ENCODE measurements at places on chromosomes 12 and 14.

DNA sequence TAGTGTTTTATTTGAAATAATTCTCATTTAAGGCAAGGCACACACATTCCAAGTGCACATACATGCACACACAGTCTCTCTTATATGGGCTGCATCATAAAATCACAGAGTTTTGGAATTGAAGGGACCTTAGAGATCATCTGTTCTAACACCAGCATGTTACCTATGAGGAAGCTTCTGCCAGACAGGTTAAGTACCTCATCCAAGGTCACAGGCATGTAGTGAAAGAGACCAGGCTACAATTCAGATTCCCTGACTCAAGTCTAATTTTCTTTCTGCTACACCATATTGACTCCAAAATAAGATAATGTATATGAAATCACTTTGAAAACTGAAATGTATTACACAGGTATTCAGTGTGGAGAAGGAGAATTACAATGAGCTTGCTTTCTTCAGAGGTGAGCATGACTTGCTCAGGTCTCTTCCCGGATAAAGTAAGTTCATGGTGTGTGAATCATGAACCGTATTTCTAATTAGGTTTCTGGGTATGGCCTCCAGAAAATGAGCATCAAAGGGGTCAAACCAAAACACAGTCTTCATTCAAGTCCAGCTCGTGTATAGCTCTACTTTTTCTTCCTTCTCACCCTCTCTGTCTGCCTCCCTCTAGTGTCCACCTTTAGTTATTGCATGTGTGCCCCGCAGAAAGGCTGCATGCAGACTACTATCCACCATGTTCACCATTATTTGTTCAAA lies 411.9 kb downstream of the FUT8 start:
- peak; percentile 32 for DNase-seq

GRCh38 chr12:103840876-103841689 lies at the start of gene NT5DC3:
TSS of gene NT5DC3 (minus strand) at chr12:103841234. CDS start at chr12:103841156, 78 bp downstream.
- DNase-seq = peak; percentile 77

- no peak for DNase-seq
Observed at GRCh38 chr14:94780536-94781399, 10.9 kb upstream of the GSC start.

DNA sequence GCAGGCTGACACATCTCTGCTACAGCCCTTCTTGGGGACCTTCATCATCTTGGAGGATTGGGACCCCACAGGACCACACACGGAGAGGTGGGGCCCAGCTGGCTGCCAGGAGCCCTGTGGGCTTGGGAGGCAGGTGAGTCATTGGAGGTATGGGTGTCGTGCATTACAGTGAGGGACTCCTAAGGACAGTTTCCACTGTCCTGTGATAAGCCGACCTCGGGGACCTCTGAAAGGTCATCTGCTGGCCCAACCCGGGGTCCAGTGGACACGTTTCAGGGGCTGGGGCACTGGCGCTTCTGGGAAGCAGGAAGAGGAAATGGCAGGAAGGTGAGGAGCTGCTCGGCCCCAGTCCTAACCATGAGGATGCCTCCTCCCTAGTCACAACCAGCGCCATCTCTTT lies 238.0 kb downstream of the BCL11B start:
- DNase-seq = no peak

DNA sequence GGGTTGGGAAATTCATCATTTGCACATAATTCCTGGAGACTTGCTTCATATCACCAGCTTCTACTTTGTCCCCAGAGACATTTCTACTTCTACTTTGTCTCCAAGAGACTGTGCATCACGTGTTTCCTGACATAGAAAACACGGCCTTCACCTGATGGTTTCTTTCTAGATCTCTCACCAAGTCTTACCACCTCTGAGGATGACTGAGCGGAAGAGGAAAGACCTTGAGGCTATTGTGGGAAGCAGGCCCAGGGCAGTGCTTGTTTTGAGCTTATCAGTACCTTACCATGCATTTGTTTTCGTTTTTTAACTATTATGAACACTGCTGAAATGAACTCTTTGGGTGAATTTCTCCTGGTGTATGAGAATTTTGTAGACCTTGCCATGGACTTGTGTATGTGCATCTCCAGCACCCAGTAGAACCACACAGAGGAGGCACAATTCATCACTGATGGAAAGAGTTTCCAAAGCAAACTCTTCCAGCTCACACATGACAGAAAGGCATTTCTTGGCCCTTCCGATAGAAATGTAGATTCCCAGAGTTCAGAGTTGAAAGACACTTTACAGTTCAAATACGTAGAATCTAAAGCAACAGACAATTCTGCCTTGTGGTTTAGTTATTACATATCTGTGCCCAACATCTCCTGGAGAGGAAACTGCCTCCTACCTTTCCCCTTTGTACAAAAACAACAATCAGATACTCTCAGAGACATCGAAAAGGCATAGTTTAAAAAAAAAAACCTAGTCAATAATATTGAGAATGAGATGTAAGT lies 434.7 kb downstream of the FUT8 start:
- DNase-seq = no peak

GRCh38 chr14:103432627-103433026 lies 47.4 kb downstream of the MARK3 start:
- no peak for DNase-seq

DNA sequence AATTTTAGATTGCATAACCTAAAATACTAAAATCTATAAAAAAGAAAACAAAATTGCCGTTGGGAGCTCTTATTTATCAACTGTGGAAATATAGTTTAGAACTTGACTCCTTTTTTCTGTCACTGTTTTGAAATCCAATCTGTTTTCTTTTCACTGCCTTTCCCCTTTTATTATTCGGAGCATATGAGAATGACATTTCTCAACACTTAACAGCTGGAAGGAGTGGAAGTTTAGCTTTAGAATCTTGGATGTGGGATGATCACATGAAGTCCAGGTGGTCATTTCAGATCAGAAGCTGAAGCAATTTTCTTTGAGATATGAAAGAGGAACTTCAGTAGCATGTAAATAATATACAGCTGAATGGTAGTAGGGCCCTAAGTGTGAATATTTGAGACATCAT lies 16.7 kb downstream of the TRHDE start:
- DNase-seq = no peak

GRCh38 chr12:96521895-96522682 lies 32.7 kb downstream of the CFAP54 start:
- DNase-seq = no peak

GRCh38 chr12:2581293-2582045 lies 213.3 kb upstream of the FKBP4 start:
- DNase-seq = no peak

DNA sequence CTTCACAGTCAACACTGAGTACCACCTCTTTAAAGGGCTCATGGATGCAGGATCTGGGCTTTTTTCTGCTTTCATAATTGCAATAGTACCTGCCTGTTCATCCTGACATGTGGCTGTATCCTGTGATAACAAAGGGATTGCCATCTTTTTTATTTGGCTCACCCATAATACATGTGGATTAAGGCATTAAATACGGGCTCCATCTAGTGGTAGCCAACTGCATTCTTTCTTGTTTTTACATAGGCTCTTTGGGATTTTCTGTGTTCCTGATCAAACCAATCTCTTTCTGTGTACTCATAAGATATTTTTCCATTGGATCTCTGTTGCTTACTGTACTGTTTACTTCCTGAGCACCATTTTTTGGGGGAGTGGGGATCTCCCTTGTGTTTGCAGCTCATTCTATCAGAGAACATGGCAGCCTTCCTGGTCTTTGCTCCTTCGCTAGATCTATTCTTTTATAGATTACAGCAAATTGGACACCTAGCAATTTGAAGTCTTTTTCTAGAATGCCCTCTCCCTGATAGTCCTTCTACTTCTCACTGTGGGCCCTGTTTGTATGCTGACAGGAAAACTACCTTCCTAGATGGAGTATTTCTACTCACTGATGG lies 723.4 kb upstream of the MDGA2 start:
- DNase-seq = no peak

DNA sequence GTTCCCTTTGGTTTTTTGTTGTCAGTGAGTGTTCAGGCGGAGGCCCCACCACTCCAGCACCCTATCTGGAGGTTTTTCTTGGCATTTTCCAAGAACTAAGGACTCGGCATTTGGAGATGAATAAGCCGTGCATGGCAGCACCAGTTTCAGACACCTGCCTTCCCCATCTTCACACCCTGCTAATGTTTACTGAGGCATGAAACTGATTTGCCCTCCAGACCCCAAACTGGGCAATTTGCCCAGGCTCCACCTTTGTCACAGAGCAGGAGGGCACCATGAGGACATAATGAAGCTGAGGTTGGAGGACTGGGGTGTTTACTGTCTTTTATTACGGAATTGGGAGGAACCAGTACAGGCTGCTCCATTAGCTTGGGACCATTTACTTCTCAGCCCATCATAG lies 113.4 kb downstream of the LGMN start:
- no peak for DNase-seq

- no peak for DNase-seq
Observed at GRCh38 chr12:48237162-48237561, 34.1 kb upstream of the OR10AD1 start.

GRCh38 chr12:71602761-71603577 lies 60.7 kb downstream of the ZFC3H1 start:
- DNase-seq = no peak

- DNase-seq = peak; percentile 51
Observed at GRCh38 chr14:100117633-100118395, 41.6 kb downstream of the DEGS2 start.

GRCh38 chr14:68748691-68749090 lies 44.2 kb downstream of the ZFP36L1 start:
- DNase-seq = no peak

DNA sequence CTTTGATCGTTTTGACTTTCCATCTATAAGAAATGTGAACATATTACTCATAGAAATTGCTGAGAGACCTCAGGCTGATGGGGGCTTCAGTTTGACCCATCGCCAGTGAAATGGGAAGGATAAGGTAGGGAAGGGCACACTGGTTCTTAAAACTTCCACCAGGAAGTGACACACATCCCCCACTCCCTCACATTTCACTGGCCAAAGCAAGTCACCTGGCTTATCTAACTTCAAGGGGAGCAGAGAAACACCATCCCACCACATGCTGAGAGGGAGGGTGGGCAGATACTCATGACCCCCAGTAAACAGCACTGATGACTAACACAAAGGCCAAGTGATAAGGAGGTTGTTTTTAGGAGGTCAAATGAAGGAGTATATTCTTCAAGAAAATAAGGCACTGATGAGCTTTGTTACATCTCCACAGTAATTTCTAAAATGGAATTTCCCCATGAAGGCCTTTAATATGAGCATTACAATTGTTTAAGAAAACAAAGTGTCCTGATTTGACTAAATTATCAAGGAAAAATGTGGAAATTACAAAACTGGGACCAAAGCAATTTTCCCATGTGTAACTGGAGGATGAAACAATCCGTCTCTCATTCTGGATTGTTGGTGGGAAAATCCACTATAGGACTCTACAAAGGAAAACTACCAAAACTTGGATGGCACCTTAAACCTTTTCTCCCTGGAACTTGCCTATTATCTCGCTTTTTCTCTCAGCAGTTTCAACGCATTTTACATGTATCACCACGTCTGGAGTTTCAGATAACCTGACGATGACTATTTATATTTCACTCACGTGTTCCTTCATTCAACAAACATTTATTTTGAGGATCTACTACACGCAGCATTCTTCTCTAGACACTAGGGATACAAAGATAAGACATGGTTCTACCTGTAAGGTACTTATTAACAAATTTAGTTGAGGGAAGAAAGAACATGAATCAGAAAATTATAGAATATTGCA lies 91.8 kb upstream of the EEA1 start:
- no peak for DNase-seq

DNA sequence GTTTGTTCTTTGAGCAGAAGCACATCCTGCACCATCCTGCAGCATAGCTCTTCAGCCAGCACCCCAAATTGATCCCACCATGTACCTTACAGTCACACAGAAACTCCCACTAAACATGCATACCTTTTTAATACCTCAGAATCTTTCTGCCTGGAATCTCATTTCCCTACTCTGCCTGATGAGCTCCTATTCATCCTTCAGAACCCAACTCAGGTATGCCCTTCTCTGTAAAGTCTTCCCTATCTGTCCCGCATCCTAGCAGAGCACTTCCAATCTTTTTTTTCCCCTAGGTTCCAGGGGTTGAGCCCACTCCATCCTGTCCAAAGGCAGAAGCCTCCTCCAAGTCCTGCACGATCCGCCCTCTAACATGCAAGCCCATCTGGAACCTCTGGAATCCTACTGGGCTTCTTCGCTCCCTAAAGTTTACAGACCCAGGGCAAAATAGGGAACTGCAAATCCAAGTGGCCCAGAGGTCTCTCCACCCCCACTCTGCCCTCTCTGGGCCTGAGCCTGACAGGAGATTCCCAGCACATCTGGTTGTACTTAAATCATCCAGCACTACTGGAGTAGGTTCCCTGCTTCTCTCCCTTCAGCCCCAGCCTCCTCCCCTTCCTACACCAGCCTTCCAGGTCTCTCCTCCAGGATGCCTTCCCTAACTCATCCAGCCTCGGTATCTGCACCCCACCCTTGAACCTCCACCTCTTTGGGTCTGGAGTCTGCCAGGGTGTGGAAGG lies 4.1 kb upstream of the FIGNL2 start:
- no peak for DNase-seq

DNA sequence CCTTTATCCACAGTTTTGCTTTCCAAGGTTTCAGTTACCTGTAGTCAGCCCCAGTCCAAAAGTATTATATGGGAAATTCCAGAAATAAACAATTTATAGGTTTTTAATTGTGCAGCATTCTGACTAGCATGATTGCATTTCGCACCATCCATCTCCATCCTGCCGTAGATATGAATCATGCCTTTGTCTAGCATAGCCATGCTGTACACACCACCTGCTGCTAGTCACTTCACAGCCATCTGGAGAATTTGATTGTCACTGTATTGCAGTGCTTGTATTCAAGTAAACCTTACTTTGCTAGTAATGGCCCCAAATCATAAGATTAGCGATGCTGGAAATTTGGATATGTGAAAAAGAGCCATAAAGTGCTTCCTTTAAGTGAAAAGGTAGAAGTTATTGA lies 36.0 kb downstream of the MUCL1 start:
- DNase-seq = no peak

- no peak for DNase-seq
Observed at GRCh38 chr12:6961695-6962284, 8.7 kb downstream of the PHB2 start.

DNA sequence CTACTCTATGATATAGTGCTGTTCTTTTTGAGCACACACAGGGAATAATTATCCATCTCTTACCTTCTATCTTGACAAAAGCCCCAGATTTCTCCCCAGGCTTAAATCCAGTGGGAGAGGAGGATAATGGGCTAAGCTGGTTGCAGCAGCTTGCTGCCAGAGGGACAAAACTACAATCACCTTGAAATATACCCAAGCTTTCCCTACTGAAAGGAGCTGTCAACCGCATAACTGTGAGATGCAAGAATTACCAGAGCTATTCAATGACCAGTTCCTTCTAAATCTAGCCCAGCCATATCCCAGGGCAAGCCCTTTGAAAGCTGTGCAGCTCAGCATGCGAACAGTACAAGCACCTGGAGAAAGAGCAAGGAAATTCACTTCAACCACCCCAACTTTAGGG lies 943 bp upstream of the MGAT4C start:
- DNase-seq = no peak

- no peak for DNase-seq
Observed at GRCh38 chr12:91565246-91565645, 382.6 kb upstream of the DCN start.

- DNase-seq = no peak
Observed at GRCh38 chr14:66601932-66602578, 94.1 kb downstream of the GPHN start.

Measured in GDM1 (cell line).